RPMI7951 (cell line): ENCODE measurements at places on chromosomes 5 and 9. TPM values are rescaled to one million over a fixed set of nuclear protein-coding genes. Genes with fewer than 3 reads are reported as not detected.

DNA sequence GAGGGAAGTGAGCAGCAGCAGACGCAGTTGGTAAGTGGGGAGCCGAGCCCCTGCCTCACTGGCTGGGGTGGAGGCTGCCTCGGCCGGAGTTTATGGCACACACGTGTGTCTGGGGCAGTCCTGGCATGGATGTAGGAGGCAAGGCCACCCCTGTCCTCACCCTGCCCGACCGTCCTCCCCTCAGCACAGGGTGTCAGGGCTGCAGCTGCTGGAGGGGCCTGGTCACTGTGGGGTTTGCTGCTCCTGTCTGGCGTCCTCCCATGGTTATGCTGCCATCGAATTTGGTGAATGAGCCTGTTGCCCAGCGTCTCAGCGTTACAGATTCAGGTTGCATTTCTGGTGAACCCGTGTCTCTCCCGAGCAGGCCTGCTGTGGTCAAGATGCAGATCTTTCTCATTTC is 32.4 kb downstream of the CEP72 start:
- no peak for DNase-seq

Gene MEIKIN
- total RNA-seq: not detected in 2 replicates

Gene UBLCP1
- total RNA-seq: 29.2 and 42.3 TPM in 2 replicates

Gene FOXD4L4
- total RNA-seq: 0.20 TPM in 1 of 2 replicates, not detected in the other

GRCh38 chr5:45687701-45688100 is 8.5 kb downstream of the HCN1 start:
- no peak for DNase-seq

GRCh38 chr5:177313561-177314259 is 2.0 kb upstream of the MXD3 start:
- no peak for DNase-seq

GRCh38 chr9:69900406-69900805 is 79.8 kb downstream of the CFAP95 start:
- DNase-seq: peak; percentile 63

DNA sequence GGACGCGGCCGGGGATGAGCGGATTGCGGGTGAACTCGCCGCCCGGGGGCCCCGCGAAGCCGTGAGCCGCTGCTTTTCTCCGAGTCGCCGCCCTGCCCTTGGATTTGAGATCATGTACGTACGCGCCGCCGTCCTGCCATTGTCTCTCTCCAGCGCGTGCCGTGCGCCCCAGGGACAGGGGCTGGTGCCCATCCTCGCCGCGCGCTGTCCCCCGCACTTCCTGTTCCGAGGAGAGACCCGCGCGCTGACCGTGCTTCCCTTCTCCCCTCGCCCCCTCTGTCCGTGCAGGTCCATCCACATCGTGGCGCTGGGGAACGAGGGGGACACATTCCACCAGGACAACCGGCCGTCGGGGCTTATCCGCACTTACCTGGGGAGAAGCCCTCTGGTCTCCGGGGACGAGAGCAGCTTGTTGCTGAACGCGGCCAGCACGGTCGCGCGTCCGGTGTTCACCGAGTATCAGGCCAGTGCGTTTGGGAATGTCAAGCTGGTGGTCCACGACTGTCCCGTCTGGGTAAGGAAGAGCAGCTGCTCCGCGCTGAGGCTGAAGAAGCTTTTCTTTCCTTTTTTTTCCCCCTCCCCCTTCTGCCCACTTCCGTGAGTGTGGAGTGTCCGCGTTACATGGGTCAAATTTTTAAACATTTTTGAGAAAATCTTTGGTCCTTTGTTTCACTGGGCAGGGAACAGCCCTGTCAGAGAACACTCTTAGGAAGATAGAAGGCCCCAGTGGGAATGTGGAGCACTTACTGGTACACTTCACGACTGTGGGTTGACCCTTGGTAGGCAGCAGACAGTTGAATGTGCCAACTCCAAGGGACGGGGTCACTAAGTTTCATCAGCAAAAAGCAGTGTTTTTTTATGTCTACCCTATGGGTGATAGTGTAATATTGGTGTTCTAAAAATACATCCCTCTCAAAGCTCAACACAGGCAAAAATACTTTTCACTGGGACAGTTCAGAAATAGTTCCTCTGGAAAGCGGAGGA is 727 bp downstream of the RHOBTB3 start:
- DNase-seq: peak; percentile 40

DNA sequence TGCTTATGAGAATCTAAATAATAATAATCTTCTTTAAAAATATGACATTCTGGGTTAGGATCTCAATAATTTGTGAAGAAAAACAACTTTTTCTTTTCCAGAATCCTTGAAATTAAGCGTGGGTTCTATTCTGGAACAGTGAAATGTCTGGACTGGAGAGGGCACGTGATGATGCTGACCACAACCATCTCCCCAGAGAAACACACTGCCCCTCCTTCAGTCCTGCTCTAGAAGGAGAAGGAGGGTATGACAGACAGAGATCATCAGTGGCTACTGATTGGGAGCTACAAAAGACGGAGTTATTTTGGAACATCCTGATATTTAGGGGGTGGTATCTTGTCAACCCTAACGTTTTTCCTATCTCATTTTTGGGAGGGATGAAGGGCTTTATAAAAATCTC is 40.2 kb downstream of the MEF2C start:
- DNase-seq: no peak

Gene SLC22A4
- total RNA-seq: 6.7 and 6.9 TPM in 2 replicates

Gene RLN1
- 0.24 and 0.39 TPM in 2 replicates for total RNA-seq
